ENCODE measurements at places on chromosomes 12 and 14.

DNA sequence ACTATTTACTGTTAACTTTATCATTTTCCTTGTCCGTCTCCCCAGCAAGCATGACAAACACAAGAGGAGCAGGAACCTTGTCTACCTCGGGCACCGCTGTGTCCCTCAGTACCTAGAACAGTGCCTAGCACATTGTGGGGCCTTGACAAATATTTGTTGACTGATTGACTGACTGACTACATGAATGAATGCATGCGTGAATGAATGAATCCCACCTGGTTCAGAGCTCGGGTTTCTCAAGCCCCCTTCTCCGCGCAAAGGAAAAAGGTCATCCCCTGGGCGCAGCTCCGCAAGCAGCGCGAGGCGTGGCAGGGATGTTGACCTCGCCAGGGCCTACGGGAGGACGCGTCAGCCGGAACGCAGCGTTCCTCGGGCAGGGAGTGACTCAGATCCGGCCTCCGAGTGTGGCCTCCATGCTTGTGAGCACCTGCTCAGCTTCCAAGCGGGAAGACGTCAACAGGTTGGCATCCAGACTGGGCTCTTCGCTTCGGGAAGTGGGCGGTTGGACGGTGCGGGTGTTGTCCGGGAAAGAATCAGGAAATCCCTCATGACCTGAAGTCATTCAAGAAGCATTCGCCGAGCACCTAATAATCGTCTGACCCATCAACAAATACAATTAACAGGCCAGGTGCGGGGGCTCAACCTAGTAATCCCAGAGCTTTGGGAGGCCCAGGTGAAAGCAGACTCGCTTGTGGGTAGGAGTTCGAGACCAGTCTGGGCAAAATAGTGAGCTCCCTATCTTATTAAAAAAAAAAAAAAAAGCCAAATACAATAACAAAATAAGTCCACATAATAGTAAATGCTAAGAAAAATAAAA is 13.9 kb upstream of the UBC start:
- peak; percentile 66 for DNase-seq
- H3K27ac ChIP-seq = peak overlapping the region; percentile 82
- no peaks in the 10 kb centered on the region for H3K27me3 ChIP-seq
- H3K4me1 ChIP-seq = peaks cover 15% of the 10 kb centered on the region
- peak overlapping the region; percentile 87 for H3K4me3 ChIP-seq

DNA sequence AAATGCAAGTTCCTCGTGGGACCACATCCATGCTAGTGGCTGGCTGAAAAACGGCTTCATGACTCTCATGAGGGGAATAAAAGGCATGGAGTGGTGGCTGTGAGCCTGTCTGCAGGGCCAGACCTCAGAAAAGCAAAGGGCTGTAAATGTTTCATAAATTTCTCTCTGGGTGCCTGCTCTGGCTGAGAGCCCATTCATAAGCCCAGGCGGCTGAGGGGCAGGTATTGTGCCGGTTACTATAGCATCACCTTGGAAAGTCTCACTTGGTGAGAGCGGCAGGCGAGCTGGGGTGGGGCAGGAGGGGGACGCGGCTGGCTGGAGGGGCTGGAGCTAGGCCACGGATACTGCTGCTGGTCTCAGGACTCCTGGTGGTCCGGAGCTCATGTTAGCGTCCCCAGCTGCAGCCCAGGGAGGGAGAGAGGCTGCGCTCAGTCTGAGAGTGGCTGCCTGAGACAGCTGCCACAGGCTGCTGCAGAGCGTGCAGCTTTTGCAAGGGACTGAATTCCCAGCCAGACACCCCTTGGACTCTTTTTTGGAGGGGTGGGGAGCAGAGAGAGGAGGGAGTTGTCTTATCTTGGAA is at the start of gene SLC17A8:
Gene SLC17A8 (plus strand): TSS at position 431 of the 580 bp plus-strand sequence. CDS start 318 bp downstream, outside the sequence.
- peaks cover 5% of the 10 kb centered on the region for H3K27me3 ChIP-seq
- no peaks in the 10 kb centered on the region for H3K4me1 ChIP-seq
- no peaks in the 10 kb centered on the region for H3K36me3 ChIP-seq
- no peak within 1 kb of the TSS for H3K4me3 ChIP-seq

- H3K27ac ChIP-seq = no peak overlapping the region
- H3K27me3 ChIP-seq = no peaks in the 10 kb centered on the region
- H3K36me3 ChIP-seq = no peaks in the 10 kb centered on the region
- peaks cover 8% of the 10 kb centered on the region for H3K4me1 ChIP-seq
Observed at GRCh38 chr12:104381731-104382480, 74.8 kb upstream of the CHST11 start.

DNA sequence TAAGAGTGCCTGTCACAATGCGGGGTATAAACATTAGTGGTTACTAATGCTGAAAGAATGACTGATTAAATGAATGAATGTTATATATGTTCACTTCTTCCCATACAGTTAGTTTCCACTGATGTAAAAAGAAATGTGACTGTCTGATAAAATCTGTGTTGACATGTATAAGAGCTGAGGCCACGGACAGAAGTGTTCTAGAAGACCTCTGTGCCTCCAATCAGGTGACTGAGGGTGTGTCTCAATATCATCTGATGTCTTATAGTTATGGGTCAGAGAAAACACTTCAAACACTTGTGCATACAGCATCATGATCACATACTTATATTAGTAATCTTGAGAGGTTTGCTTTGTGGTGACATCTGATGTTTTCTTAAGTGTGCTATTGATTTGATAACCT is 183.4 kb downstream of the TTC7B start:
- DNase-seq = no peak
- H3K27me3 ChIP-seq = no peaks in the 10 kb centered on the region
- peaks cover 46% of the 10 kb centered on the region for H3K4me1 ChIP-seq
- H3K27ac ChIP-seq = peak overlapping the region; percentile 41
- no peaks in the 10 kb centered on the region for H3K36me3 ChIP-seq

- no peaks in the 10 kb centered on the region for H3K27me3 ChIP-seq
- no peak for DNase-seq
- no peaks in the 10 kb centered on the region for H3K4me1 ChIP-seq
- H3K4me3 ChIP-seq = no peak overlapping the region
- no peaks in the 10 kb centered on the region for H3K36me3 ChIP-seq
- H3K27ac ChIP-seq = no peak overlapping the region
Observed at GRCh38 chr12:125159702-125160101, 94.5 kb downstream of the AACS start.

DNA sequence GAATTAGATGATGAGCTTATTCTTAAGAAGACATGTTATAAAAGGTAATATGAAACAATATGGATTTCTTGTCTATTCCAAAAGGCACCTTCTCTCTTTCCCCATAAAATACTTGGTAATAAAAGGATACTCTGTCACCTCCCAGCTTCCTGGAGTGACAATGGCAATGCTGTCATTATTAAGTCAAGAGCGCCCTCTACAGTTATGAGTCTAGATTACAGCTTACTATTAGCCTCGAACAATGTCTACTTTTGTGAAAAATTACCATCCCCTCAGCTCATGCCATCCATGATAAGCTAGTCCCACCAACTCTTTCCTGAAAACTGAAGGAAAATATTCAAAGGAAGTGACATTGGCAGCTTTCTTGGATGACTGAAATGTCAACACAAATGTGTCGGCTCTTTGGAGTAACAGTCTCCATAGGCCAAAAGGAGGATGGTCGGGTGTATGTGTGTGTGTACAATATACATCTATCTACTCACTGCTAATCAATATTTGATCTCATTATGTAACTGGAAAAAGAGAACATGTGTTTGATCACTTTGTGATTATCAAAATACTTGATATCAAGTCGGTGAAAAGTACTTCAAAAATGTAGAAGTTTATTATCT is 48.7 kb upstream of the CDKN3 start:
- H3K4me3 ChIP-seq = no peak overlapping the region
- H3K27ac ChIP-seq = no peak overlapping the region
- peaks cover 3% of the 10 kb centered on the region for H3K4me1 ChIP-seq
- DNase-seq = peak; percentile 25
- no peaks in the 10 kb centered on the region for H3K36me3 ChIP-seq

DNA sequence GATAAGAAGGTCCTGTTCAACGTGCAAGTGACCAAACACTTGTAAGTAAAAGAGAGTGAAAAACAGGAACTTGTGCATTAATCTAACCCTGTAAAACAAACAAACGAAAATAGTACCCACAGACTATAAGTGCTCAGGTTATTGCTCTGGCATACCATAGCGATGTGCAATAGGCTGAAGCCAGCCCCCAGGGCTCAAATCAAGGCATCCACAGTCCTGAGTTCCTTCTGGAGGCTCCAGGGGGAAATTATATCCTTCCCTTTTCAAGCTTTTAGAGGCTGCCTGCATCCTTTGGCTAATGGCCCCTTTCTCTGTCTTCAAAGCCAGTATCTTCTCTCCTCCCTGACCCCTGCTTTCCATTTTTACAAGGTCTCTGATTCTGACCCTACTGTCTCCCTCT is 8.1 kb upstream of the CMAS start:
- no peaks in the 10 kb centered on the region for H3K36me3 ChIP-seq
- no peak for DNase-seq
- H3K27me3 ChIP-seq = no peaks in the 10 kb centered on the region
- H3K4me3 ChIP-seq = no peak overlapping the region

DNA sequence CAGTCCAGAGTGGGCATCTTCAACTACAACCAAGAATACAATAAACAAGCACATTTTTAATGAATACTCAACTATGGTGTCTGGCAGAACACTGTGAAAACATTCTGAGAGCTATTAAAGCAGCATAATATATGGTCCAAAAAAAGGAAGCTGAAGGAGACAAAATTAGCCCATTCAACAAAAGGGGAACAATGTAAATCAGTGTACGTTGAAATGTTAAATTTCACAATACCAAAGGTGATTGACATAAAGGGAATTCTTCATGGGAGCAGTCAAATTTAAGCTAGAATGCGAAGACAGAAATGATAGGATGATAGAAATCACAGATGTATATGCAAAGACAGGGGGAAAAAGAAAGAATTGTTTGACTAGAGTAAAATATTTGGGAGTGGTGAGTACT is 41.3 kb upstream of the SYCP3 start:
- no peak overlapping the region for H3K4me3 ChIP-seq
- DNase-seq = peak; percentile 37
- peaks cover 46% of the 10 kb centered on the region for H3K4me1 ChIP-seq
- H3K27ac ChIP-seq = peak overlapping the region; percentile 21
- H3K27me3 ChIP-seq = no peaks in the 10 kb centered on the region

DNA sequence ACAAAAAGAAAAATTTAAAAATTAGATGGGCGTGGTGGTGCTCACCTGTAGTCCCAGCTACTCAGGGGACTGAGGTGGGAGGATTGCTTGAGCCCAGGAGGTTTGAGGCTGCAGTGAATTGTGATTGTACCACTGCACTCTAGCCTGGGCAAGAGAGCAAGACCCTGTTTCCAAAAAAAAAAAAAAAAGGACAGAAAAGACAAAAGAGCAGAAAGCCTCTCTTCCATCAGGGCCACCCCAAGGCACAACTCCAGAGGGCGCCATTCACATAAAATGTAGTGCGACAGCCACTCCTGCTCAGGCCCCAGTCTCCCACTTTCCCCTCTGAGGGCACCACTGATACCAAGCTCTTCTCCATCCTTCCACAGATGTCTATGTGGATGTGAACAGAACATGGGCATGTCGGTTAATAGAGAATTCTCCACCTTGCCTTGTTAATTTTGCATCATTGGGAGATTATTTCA is 41.8 kb downstream of the DGLUCY start:
- peaks cover 75% of the 10 kb centered on the region for H3K36me3 ChIP-seq
- H3K27ac ChIP-seq = no peak overlapping the region
- no peak for DNase-seq
- no peaks in the 10 kb centered on the region for H3K27me3 ChIP-seq
- H3K4me1 ChIP-seq = no peaks in the 10 kb centered on the region
- no peak overlapping the region for H3K4me3 ChIP-seq

GRCh38 chr12:130780880-130781575 is 58.0 kb downstream of the STX2 start:
- no peak for DNase-seq
- H3K27ac ChIP-seq = no peak overlapping the region
- H3K27me3 ChIP-seq = no peaks in the 10 kb centered on the region
- peaks cover 6% of the 10 kb centered on the region for H3K4me1 ChIP-seq

DNA sequence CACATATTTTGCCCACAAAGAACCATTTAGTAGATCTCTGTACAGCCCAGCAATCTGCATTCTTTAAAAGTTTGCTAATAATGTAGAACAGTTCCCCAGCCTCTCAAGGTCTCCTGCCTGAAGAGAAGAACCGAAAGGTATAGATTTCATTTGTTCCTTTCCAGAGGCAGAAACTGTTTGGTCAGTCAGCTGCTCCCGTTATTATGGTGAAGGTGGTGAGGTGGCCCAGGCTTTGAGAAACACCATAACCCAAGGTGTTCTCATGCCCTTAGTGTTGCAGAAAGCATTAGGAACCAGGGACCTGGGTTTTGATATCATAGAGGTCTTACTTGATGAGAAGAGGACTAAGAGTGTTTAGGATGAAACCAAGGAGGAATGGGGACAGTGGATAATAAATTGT is 65.3 kb downstream of the SUSD6 start:
- no peak overlapping the region for H3K27ac ChIP-seq
- H3K4me1 ChIP-seq = peaks cover 47% of the 10 kb centered on the region
- H3K36me3 ChIP-seq = peaks cover 3% of the 10 kb centered on the region
- no peaks in the 10 kb centered on the region for H3K27me3 ChIP-seq
- H3K4me3 ChIP-seq = no peak overlapping the region
- DNase-seq = no peak

DNA sequence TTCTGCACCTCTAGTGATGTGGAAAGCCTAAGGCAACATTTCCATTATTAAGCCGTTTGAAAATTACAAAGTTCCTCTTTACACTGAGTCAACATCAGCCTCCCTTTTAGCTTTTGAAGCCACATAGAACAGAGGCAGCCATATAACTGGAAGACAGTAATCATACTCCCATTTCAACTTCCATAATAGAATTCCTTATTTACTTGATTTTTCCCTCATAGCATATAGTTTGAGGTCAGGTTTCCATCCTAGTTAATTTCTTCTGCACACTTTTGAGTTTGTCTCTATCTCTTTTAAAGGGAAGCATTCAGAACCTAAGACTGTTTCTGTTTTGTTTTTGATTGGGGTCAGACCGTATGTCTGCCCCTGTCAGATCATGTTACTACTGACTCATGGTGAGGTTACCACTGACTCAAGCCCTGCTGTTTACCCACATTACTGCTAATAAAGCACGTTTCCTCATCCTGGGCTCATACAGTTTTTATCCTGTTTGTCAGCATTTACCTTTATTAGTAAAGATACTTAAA is 161.0 kb downstream of the SLC38A4 start:
- no peaks in the 10 kb centered on the region for H3K36me3 ChIP-seq
- peak; percentile 80 for DNase-seq
- H3K27me3 ChIP-seq = no peaks in the 10 kb centered on the region
- peak overlapping the region; percentile 20 for H3K4me3 ChIP-seq

DNA sequence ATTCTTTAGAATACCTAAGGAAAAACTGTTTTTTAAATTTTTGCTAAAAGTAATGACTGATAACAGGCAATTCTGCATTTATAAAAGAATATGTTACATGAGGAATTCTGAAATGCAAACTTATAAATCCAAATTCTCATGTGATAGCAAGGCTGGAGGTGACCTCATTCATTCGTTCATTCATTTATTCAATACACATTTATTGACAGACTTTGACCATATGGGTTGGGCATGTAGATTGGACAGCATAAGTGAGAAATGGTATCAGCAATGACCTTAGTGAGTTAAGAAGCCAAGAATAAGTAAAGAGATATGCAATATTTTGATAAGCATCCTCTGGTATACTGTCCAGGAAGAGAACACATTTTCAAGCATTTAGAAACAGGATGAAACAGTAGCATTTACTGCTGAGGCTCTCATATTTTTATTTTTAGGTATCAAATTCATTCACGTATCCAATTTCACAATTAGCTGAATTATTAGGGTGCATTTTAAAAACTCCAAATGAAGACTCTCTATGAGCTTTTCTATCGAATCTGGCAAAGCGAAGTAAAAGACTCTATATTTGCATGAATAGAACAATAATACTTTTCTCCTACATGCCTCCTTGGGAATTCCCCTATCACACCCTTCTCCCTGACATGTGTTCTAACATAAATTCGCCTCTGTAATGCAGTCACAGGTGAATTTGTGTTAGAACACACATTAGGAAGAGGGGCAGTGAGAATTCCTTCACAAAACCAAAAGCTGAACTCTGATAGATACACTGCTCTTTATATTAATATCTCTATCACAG is 49.9 kb downstream of the PEBP1 start:
- DNase-seq = no peak
- no peak overlapping the region for H3K4me3 ChIP-seq
- H3K4me1 ChIP-seq = no peaks in the 10 kb centered on the region

Measured in CD14-positive monocyte (primary cell).